ENCODE measurements at places on chromosomes 2 and 18.

DNA sequence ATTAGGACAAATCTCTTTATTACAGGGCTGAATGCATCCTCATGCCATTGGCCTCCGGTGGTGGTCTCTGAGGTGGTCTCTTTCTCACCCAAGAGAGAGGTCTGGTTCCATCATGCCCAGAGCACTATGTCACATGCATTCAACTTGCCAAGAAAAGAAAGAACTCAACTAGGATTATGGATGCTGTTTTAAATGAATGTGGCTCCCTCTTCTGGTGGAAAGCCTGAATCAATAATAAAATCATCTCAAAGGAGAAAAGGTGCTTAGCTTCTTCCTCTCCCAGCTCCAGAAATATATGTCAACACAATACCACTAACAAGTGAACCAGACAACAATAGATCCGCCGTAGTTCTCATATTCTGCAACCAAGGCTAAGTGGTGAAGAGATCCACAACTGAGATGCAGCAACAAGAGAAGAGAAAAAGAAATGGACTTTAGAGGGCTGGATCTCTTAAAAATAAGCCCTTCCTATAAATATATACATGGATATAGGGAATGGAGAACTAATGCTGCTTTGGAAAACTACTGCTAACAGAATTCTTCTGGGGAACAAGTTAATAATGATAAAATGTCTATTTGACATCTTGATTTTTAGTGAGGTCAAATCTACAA is 396.8 kb downstream of the NCKAP5 start:
- peak; percentile 87 for DNase-seq

DNA sequence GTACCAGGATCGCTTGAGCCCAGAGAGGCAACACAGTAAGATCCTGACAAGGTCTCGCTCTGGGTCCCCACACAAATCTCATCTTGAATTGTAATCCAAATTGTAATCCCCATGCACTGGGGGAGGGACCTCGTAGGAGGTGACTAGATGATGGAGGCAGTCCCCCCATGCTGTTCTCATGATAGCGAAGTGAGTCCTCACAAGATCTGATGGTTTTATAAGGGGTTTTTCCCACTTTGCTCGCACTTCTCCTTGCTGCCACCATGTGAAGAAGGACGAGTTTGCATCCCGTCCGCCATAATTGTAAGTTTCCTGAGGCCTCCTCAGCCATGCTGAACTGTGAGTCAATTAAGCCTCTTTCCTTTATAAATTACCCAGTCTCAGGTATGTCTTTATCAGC is 46.0 kb upstream of the SERTAD2 start:
- no peak for DNase-seq

GRCh38 chr2:91442246-91442905 is 2750.9 kb downstream of the RPIA start:
- peak; percentile 9 for DNase-seq

DNA sequence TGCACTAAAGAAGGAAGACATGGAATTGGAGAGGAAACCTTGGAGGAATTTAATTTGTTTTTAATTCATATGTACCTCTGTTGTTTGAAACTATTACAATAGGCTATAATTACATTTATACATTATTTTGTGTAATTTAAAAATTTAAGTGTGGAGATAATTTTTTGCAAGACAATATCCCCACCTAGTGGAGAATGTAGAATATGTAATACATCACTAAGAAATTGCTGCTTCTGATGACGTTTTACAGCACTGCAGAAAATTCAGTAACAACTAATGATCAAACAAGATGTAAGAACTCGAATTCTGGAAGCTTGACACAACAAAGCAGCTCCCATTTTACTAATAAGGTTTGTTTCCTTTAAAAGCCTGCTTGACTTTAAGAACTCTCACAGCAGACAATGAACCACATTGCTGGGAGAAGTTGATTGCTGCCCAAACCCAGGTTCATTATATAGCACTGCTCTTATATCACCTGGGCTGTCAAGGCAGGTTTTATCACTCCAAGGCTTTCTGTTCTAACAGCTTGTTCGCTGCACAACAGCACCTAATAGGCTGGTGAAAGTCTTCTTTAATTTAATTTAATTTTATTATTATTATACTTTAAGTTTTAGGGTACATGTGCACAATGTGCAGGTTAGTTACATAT is 53.4 kb downstream of the THADA start:
- peak; percentile 74 for DNase-seq

- DNase-seq = no peak
These were observed 7.0 kb downstream of the INHBB start for GRCh38 chr2:120352696-120353590.

- no peak for DNase-seq
These were observed 30.7 kb upstream of the GPAT2 start for GRCh38 chr2:96065381-96065930.

DNA sequence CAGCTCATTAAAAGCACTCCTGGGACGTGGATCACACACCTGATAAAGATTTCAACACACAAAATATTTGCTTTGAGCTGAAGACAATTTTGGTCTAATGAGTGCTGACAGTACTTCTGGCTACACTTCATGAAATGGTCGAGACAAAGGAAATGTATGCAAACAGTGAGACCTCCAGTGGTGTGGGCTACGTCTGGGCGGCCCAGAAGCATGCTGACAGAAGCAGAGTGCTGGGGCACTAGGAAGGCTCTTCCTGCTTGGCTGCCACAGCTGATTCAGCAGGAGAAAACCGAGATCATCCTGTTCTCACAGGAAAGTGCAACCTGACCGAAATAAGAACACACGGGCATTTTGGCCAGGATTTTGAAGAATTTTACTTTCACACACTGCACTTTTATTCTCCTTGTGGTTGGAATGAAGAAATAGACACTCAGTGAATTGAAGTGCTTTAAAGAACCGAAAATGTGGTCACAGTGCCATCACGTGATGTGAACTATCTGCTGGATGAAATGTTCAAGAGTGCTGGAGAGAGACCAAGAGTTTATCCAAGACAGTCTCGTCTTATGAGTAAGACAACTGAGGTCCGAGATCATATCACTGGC is 149.5 kb downstream of the CCBE1 start:
- DNase-seq = no peak

DNA sequence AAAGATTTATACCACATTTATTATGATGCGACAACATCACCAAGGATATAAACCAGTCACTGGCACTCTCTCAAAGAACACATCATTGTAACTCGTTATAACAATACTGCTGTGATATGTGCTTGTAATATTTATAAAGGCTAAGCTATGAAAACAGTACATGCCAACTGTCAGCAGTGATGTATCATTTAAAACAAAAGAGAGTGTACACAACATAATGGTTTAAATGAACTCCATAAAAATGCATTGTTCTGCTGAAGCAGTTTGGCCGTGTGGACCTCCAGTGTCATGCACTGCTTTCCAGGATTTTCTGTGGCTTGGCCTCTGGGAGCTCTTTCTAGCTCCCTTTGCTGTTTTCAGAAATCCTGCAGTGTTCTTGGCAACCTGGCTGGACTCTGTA is 215.6 kb downstream of the MTX2 start:
- DNase-seq = peak; percentile 79

DNA sequence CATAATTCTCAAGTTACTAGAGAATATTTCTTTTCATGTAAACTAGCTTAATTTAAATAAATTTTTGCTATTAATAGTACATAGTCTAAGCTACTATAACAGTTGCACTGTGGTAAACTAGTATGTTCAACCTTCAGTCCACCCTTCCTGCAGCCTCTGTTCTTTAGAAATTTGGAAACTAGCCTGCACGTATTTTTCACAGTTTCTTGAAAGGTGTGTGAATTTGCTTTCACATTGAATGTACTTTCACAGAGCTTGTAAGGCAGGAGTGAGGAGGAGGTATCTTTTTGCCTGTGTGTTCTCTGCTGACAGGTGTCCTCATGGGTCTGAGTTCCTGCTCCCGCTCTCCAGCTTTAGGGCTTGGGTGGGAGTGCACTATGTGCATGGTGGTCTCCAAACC is 117.5 kb downstream of the ATP9B start:
- no peak for DNase-seq

GRCh38 chr18:36139245-36139644 is 9.5 kb downstream of the ELP2 start:
- no peak for DNase-seq

GRCh38 chr18:10234912-10235660 is 219.3 kb upstream of the APCDD1 start:
- DNase-seq = no peak

GRCh38 chr2:7280790-7281189 is 363.6 kb downstream of the RNF144A start:
- no peak for DNase-seq

- DNase-seq = peak; percentile 19
These were observed 21.3 kb downstream of the PPP3R1 start for GRCh38 chr2:68231061-68231372.

DNA sequence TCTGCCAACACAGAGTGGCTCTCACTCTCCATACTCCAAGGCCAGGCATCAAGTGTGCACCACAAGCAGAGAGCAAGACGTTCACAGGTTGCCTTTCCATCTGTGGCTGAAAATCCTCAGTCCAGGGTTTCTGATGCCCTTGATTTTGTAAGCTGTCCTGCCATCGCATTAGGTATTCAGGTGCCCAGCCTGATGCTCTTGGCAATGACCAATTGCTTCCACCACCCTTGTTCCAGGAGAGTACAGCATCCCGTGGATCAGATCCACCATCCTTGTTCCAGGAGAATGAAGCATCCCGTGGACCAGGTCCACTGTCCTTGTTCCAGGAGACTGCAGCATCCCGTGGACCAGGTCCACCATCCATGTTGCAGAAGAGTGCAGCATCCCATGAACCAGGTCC is 133.4 kb upstream of the GPC1 start:
- DNase-seq = no peak

GRCh38 chr2:238024986-238025385 is 35.8 kb upstream of the SCLY start:
- no peak for DNase-seq

GRCh38 chr2:12847694-12848575 is 131.2 kb downstream of the TRIB2 start:
- peak; percentile 66 for DNase-seq

GRCh38 chr2:19807346-19807745 is 94.4 kb downstream of the TTC32 start:
- DNase-seq = no peak

- DNase-seq = no peak
These were observed 17.7 kb downstream of the SCYGR5 start for GRCh38 chr2:227684258-227684657.

DNA sequence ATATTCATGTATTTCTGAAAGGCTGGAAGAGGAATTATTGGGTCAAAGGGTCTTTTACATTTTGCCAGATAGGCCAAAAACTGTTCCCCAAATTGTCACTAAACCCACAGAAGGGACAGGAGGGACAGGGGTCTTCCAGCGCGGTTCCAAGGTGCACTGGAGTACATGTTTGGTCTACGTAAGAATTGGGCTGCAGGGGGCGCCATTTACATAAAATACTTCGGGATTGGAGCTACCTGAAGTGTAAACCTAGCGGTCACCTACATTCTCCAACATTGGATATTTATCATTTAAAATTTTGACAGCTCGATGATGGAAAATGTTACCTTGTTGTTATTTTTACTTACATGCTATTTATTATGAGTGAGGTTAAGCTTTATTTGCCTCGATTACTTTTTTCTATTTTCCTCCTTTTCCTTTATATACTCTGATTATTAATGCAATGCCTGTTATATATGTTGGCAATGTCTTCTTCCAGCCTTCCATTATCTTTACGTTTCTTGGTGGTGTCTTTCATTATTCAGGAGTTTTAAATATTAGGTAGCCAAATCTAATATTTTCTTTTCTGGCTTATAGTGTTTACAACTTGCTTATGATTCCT is 43.0 kb upstream of the RAB6C start:
- peak; percentile 85 for DNase-seq

GRCh38 chr2:129779783-129780182 is 199.7 kb upstream of the RAB6C start:
- DNase-seq = no peak

- no peak for DNase-seq
These were observed 200.6 kb downstream of the WDR7 start for GRCh38 chr18:56851774-56852173.

- DNase-seq = no peak
These were observed 4.9 kb downstream of the TMEM177 start for GRCh38 chr2:119683713-119684443.

DNA sequence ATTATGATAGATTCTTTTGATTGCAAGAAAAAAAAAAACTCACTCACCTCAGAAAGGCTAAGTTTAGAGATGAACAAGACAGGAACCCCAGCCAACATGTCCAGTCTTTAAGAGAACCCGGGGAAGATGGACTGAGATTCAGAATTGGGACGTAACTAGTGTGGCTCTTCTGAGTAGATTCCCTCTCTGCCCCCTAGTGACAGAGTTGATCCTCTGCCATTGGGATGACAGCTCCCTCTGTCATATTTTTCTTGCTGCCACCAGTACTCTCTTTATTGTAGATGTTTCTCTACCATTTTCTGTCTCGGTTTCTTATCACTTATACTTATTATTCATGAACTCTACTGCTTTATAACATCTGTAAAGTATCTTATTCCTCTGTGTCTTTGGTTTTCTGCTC is 77.7 kb downstream of the GULP1 start:
- peak; percentile 33 for DNase-seq

GRCh38 chr2:224938651-224939182 is 103.6 kb downstream of the DOCK10 start:
- peak; percentile 94 for DNase-seq

DNA sequence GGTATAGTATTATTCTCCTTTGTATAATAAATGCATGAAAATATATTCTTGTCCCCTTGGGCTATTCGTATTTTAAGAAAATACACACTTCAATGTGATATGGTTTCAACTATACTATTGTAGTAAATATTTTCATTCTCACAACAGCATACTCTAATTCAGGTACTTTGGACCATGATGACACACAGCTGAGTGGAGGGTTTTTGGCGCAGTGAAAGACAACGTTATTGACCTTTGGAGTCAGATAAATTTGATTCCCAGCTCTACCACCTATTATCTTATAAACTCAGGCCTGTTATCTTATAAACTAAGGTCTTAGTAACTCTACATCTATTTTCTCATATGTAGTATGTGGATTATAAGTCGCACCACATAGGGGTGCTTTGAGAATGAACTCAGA is 895.9 kb upstream of the DDX18 start:
- no peak for DNase-seq

DNA sequence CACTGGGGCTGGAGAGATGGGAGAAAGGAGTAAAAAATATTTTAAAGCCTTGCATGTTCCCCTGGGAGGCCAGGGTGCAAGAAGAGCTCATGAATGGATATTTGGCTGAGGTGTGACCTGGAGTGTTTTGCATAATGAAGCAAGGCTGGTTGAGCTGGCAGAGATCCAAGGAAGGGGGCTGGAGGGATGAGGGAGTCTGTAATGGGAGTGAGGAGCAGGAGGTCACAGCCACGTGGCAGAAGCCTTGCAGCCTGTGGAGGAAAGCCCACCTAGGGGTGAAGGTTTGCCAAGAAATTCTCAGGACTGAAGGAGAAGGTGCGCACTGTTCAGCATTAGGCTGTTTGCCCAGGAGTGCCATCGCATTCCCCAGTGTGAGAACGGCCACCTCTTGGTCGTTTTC is 40.3 kb upstream of the ATP8B1 start:
- no peak for DNase-seq
